Upper lobe of right lung (tissue), 1 donor: ENCODE measurements at places on chromosomes 3 and 15.

DNA sequence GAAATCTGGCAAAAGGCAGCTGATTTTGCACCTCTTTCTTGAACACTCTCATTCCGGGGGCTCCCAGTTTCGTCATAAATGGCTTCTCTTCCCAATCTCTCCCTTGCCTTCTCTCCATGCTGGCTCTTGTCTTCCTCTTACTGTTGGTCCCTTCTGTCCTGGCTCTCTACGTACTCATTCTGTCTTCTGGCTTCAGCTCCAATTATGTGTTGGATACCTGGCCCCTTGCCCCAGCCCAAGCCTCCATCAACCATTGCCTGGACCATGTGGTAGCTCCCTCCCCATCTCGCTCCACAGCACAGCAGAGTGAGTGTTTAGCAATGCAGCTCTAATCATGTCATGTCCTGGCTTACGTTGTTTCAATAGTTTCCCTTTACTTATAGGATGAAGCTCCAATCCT is 21.7 kb upstream of the KY start:
- no peak overlapping the region for H3K4me3 ChIP-seq
- no peaks in the 10 kb centered on the region for H3K27me3 ChIP-seq
- no peak overlapping the region for H3K27ac ChIP-seq
- no peaks in the 10 kb centered on the region for H3K4me1 ChIP-seq
- no peak for DNase-seq
- no peaks in the 10 kb centered on the region for H3K36me3 ChIP-seq

DNA sequence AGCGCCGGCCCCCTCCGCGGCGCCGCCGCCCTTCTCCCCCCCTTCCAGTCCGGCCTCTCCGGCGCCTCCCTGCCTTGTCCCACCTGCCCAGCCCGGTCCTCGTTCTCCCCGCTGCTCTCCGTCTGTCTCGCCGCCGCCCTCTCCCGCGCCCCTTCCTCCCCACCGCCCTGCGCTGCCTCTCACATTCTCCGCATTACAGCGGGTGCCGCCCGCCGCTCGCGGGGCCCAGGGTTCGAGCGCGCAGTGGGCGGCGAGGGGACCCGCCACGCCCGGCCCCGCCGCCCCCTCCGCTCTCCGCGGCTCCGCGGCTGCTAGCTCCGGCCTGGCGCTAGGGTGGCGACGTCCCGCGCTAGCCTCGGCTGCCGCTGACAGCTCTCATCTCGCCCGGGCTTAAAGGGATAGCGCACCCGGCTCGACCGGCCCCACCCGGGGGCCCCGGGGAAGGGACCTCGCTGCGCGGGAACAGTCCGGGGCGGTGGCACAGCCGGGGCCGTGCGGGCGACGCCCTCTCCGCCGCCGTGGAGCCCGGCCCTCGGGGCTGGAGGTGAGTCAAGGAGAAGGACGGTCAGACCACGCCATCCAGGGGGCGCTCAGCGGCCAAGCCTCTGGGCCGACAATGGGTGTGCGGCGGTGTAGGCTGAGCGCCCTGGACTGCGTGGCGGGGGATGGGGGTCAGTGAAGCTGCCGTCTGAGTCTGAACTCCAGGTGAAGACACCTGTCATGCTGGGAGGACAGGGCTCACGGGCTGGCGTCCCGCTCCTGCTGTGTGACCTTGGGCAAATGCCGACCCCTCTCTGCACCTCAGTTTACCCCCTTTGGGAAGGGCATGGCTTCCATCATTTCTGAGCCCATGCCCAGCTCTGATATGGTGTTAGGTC is 187.4 kb upstream of the LINGO1 start:
- H3K27me3 ChIP-seq = peaks cover 65% of the 10 kb centered on the region
- no peak overlapping the region for H3K4me3 ChIP-seq
- DNase-seq = no peak
- no peaks in the 10 kb centered on the region for H3K36me3 ChIP-seq

- no peaks in the 10 kb centered on the region for H3K27me3 ChIP-seq
- H3K36me3 ChIP-seq = no peaks in the 10 kb centered on the region
- no peak for DNase-seq
- no peak overlapping the region for H3K4me3 ChIP-seq
- peaks cover 15% of the 10 kb centered on the region for H3K4me1 ChIP-seq
- H3K27ac ChIP-seq = no peak overlapping the region
Observed at GRCh38 chr3:186208296-186208989, 99.6 kb upstream of the ETV5 start.

DNA sequence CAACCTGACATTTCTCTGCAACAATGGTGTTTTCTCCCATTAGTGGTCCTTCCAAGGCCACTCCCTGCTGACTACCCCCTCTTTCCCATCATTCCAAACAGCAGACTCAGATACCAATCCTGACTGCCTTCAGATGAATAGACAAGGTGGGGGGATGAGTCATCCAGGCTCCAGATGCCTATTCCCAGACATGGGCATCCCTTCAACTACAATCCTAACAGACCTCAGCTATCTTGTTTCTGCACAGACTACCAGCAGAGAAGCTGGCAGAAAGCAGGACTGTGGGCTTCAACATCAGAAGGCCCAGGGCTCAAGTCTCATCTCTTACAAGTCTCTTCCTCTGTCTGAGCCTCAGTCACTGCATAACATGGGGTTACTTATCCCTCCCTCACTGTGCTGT is 2.2 kb downstream of the RBP1 start:
- no peaks in the 10 kb centered on the region for H3K36me3 ChIP-seq
- no peak for DNase-seq
- peaks cover 34% of the 10 kb centered on the region for H3K4me1 ChIP-seq
- no peaks in the 10 kb centered on the region for H3K27me3 ChIP-seq

- no peak for DNase-seq
- no peaks in the 10 kb centered on the region for H3K27me3 ChIP-seq
- H3K4me1 ChIP-seq = no peaks in the 10 kb centered on the region
- no peak overlapping the region for H3K27ac ChIP-seq
Observed at GRCh38 chr3:155605571-155605970, 139.3 kb downstream of the PLCH1 start.

DNA sequence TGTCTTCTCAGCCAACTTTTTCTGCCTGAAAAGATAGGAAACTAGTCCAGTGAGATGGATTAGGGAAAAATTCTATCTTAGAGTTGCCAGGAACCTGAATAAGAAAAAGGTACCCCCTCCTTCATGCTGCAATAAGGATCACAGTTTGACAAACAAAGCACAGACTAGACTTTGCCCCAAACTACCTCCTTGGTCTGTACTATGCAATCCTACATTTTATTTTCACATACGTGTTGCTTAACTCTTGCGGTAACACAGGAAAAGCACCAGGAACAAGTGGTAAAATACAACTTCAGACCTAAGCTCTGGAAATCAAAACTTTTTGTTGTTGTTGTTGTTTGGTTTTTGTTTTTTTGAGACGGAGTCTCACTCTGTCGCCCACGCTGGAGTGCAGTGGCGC is 11.3 kb upstream of the IL12A start:
- H3K4me3 ChIP-seq = no peak overlapping the region
- no peak for DNase-seq
- H3K27ac ChIP-seq = no peak overlapping the region

GRCh38 chr15:31255176-31255510 is 71.5 kb upstream of the KLF13 start:
- no peaks in the 10 kb centered on the region for H3K36me3 ChIP-seq
- no peak overlapping the region for H3K27ac ChIP-seq
- no peaks in the 10 kb centered on the region for H3K4me1 ChIP-seq
- no peak overlapping the region for H3K4me3 ChIP-seq

DNA sequence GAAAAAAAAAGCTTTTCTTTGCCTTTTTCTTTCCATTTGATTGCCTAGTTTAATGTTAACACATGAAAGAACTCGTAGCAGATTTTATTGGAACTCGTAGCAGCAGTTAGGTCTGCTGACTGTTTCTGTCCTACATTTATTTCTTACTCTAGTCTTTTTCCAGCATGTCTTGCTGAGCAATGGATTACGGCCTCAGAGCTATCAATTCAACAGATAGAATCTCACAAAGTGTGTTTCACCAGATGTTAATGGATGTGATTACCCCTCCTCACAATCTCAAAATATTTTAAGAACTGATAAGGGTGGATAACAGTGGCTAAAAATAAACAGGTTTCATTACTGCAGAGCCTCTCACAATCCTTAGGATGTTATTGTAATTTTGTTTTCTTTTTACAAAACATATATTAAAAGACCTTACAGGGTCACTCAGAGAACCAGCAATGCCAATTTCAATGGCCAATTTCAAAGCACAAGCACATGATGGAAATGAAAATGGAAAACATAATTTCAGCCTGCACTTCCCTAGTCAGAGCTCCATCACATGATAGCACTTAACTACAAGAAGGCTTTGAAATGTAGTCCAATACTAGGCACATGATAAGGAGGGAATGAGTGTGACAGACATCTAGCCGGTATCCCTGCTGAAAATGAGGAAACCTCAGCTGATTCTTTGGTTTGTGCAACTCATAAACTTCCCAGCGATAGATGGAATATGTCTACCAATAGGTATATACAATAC is 838.1 kb upstream of the SEMA6D start:
- no peak overlapping the region for H3K27ac ChIP-seq
- no peak overlapping the region for H3K4me3 ChIP-seq
- no peaks in the 10 kb centered on the region for H3K36me3 ChIP-seq
- DNase-seq = no peak
- no peaks in the 10 kb centered on the region for H3K27me3 ChIP-seq

DNA sequence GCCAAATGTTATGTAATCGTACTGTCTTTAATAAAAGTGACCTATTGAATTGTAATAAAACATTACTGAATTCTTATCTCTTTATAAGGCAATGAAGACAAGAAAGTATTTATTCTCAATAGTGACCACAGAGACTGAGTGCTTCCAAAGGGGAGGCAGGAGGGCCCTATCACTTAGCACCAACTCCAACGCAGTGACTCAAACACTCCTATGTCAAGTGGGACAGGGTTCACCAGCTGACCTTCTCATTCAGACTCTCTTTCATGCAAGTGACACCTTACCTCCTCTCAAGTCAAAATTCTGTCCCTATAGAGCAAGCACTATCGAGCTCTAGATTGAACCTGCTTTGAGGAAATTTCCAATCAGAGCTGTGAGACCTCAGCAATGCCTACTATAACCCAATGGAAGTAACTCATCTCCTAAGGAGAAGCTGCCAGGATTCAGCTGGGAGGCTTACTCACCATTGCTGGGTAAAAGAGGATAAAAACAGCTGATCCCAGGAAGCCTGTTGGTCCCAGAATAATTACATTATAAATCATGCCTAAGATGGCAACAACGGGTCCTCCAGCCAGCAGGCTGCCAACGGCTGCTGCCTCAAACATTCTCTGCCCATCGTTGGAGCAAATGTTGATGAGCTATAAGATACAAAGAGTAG is 35.6 kb downstream of the ABCC5 start:
- no peaks in the 10 kb centered on the region for H3K4me1 ChIP-seq
- no peak overlapping the region for H3K27ac ChIP-seq
- peaks cover 43% of the 10 kb centered on the region for H3K36me3 ChIP-seq
- no peak for DNase-seq
- H3K27me3 ChIP-seq = no peaks in the 10 kb centered on the region

DNA sequence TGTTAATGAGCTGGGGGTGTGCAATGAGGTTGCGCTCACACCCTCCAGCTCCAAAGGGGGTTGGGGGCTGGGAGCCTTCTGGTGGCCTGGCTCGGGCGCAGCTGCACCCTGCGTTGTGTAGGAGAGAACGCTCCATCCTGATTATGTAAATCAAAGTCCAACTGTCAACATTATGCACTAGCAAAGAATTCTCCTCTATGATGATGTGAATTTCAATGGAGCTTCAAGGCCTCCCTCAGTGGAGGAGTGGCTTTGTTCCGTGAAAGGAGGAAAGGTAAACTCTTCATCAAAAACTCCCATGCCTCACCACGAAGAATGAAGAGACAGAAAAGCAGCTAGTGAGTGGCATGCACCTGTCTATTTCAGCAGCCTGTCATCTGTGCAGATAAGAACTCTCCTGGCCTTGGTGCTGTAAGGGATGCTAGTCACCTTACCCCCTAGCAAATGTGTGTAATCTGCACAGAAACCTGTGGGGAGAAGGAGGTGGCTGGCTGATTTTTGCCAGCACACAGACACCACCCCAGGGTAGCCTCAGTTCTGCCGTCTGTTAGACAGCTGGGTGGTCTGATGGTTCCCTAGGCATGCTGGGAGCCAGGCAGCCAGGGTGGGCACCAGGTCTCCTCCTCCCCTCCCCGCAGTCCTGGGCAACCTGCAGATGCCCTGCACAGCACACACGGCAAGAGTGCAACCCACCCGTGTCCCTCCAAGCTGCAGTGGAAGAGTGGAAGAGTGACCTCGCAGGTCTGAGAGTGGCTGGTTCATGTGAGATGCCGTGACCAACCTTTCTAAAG is 47.0 kb upstream of the TRPM1 start:
- H3K27me3 ChIP-seq = no peaks in the 10 kb centered on the region
- no peak for DNase-seq
- no peaks in the 10 kb centered on the region for H3K4me1 ChIP-seq
- H3K36me3 ChIP-seq = no peaks in the 10 kb centered on the region
- H3K4me3 ChIP-seq = no peak overlapping the region

GRCh38 chr15:68279779-68280753 is 2.5 kb downstream of the FEM1B start:
- H3K27ac ChIP-seq = peak overlapping the region; percentile 32
- H3K4me1 ChIP-seq = peaks cover 72% of the 10 kb centered on the region
- DNase-seq = no peak
- peaks cover 10% of the 10 kb centered on the region for H3K36me3 ChIP-seq
- H3K4me3 ChIP-seq = peak overlapping the region; percentile 95
